ENCODE measurements at places on chromosomes 1 and 21.

GRCh38 chr1:230274254-230274653 is 151.9 kb downstream of the PGBD5 start:
- no peak for DNase-seq

DNA sequence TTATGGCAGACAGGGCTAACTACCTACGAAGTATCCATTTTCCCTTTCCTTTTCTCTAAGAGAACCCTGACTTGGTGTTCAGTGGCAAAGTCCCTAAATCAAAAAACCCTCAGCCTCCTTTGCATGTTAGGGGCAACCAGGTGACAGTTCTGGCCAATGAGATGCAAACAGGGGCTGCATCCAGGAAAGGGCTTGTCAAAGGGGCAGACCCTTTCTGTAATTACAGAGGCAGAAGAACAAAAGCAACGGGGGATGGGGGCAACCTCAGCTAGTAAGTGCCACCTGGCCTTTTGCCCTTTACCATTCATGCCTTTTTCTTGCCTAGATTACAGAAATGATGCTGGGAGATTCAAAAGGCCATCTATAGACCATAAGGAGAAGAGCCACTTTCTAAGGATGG is 34.4 kb downstream of the GLUL start:
- no peak for DNase-seq

- no peak for DNase-seq
Observed at GRCh38 chr1:205067031-205067430, 17.2 kb downstream of the TMEM81 start.

GRCh38 chr1:42953182-42954180 is 5.2 kb downstream of the SLC2A1 start:
- DNase-seq = no peak

- no peak for DNase-seq
Observed at GRCh38 chr1:8555582-8555981, 237.7 kb downstream of the SLC45A1 start.

GRCh38 chr1:214332946-214333798 is 52.2 kb downstream of the SMYD2 start:
- DNase-seq = peak; percentile 49

GRCh38 chr1:16208270-16208987 is 4.0 kb downstream of the ARHGEF19 start:
- no peak for DNase-seq

DNA sequence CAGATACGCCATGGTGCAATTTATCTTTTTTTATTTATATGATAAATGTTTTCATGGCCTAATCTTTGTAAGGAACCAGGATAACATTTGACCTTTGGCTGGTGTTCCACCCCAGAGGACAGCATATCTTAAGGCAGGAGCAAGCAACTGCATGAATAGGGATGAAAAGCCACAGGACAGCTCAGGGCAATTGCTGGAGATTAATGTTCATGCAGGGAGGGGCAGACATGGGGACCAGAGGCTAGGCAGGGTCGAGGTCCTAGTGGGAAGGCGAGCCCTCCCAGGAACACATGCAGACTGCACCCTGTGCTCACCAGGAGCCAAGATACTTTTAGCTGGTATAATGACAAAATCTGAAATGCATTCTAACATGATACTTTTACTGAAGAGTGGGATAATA is 74.4 kb upstream of the HAO2 start:
- DNase-seq = no peak

DNA sequence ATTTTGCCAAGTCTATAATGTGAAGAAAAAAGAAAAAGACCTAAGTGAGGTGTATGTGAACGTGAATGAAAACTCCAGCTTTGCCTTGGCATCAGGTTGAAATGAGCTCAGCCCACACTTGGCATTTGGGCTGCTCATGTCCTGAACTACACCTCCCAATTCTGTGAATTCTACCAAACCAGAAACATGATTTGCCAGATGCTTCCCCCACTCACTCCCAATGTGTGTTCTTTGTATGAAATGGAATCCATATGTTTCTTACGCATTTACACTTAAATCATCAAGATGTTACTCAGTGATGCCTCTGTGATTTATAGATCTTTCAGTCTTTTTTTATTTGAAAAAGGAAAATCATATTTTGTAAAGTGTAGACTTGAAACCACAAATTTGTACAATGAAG is 32.8 kb upstream of the RUNX1 start:
- no peak for DNase-seq

DNA sequence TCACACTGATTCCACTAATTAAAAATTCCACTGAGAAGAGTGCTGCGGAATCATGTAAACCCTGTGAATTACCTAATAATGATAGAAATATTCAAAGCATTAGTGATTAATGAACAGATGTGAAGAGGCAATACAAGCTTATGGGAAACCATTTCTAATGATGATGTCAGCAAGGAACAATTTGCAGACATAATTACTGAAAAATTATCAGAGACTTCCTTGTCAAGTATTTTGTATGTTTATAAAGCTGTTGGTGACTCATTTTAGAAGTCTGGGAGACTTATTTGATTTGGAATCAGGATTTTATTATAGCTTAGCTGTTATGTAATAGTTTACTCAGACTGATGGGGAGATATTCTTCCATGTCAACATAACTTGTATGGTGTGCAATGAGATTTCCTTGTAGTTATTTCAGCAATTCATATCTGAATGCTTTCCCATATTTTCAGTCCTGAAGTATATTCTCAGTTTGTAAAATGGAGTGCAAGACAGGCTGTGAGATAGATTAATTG is 135.5 kb downstream of the TGFB2 start:
- no peak for DNase-seq

GRCh38 chr21:36557316-36557715 is 77.4 kb upstream of the CLDN14 start:
- no peak for DNase-seq

DNA sequence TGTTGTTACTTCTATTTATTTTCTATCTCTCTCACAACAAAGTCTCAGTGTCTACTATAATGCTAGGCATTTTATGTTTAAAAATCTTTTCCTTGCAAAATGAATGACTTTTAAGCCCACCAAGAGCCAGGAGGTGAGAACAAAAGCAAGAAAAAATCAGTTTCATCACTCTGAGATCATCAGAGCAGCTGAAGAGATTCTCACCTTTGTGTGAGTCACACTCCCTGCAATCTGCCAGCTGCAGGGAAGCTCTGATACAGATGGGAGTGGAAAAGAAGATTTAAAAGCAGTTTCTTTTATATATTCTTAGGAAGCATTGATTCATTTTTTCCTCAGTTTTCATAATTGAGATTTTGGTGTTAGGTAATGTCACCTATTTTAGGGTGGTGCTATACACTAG is 107.6 kb downstream of the LHX9 start:
- no peak for DNase-seq

DNA sequence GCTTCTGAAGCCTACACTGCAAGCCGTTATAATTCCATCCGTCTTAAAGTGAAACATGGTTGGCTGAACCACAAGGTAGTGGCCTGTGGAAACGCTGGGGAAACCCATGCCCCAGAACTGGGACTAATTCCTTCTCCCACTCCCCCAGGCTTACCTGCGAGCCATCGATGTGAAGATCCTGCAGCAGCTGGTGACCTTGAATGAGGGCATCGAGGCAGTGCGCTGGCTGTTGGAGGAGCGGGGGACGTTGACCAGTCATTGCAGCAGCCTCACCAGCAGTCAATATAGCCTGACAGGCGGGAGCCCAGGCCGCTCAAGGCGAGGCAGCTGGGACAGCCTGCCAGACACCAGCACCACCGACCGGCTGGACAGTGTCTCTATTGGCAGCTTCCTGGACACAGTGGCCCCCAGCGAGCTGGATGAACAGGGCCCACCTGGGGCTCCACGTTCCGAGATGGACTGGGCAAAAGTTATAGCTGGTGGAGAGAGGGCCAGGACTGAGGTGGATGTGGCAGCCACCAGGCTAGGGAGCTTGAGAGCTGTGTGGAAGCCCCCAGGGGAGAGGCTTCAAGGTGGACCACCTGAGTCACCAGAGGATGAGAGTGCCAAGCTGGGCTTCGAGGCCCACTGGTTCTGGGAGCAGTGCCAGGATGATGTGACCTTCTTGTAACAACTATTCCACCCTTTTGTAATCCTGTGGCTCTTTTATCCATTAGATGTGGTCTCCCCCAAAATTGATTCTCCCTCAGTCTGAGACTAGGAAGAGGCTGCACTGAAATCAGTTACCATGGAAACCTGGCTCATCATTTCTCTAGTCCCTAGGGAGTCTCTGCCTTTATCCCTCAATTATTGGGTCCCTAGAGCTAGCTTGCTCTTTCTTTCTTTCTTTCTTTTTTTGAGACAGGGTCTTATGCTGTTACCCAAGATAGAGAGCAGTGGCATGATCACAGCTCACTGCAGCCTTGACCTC is 16.7 kb downstream of the LURAP1 start:
- no peak for DNase-seq

- no peak for DNase-seq
Observed at GRCh38 chr1:71350805-71351204, 270.0 kb upstream of the ZRANB2 start.

DNA sequence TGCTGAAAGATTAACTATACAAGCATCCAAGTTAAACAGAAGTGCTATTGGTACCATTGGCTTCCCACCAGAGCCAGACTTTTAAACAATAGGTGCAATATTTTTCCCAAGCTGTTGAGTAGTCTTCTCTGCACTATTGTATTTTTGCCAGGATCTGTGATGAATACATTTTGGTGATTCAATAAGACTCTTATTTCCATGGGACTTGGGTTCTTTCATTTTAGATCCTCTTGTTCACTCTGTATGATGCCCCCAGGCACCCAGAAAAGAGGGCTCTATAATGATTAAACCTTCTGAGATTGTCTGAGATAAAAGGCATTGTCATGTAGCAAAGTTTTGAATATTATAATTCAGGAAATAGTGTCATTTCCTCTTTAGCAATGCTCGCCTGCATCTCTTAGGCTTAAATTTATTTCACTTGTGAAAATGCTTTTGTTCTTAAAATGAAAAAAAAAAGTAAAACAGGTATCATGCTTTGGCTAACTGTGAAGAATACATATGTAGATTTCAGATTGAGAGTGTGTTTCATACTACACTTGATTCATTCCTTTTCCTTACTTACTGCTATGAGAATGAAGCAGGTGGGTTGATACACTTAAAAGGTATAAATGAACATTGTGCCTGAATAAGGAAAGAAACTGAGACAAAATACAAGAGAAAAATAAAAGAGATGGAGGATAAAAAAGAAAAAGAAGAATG is 275.0 kb downstream of the HMCN1 start:
- DNase-seq = no peak

GRCh38 chr21:44391345-44392091 is 38.1 kb downstream of the TRPM2 start:
- DNase-seq = no peak

GRCh38 chr1:115873184-115873583 is 32.3 kb upstream of the NHLH2 start:
- no peak for DNase-seq

DNA sequence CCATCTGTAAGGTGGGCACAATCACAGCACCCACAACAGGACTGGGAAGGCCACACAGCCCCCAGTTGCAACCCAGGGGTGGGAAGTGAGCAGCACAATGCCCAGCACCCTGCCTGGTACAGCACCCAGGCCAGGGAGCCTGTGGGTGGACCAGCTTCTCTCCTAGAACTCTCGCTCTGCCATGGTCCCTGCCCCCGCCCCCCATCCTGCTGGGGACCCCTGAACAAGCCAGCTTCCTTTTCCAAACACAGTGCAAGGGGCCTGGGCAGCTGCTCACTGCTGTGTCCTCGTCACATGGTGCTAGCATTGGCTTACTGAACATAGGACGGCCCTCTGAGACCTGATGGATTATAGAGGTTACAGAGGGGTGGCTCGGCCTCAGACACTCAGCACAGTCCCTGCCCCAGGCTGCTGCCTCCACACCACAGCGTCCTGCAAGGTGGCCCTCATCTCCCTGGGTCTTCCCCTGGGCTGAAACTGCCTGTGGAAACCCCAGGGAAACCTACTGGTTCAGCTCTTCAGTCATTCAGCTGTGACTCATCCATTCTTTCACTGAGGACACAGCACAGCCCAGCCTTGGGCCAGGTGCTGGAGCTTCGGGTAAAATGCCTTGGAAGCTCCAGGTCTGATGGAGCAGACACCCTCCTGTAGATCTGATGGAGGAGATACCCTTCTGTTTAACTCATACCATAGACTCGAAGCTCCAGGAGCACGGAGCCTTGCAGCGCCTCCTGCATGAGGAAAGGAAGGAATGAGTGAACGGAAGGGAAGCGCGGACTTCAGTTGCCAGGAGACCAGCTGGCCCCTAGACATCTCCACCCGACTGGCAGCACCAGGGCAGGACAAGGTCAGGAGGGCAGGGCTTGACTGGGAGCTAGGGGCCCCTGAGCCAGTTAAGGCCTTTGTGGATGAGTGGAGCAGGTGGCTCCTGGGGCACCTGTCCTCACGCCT is 8.1 kb upstream of the PRDM16 start:
- no peak for DNase-seq

DNA sequence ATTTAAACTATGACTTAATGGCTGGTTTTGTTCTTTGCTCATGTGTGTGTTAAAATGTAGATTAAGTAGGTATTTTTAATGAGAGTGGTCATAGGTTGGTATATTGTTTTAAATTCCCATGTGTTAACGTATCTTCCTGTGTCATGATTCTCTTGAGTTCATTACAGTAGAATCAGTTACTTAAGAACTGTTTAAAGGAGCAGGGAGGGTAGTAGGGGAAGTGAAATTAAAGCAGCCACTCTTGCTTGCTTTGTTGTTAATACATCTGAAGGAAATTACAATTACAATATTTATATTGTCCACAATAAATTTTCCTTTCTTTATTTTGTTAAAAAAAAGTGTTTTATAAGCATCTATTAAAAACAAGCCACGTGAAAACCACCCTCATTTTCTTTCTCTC is 119.2 kb upstream of the KIAA1614 start:
- DNase-seq = no peak
